Bronchial epithelial cell (primary cell): ENCODE measurements at places on chromosomes 5 and 9.

DNA sequence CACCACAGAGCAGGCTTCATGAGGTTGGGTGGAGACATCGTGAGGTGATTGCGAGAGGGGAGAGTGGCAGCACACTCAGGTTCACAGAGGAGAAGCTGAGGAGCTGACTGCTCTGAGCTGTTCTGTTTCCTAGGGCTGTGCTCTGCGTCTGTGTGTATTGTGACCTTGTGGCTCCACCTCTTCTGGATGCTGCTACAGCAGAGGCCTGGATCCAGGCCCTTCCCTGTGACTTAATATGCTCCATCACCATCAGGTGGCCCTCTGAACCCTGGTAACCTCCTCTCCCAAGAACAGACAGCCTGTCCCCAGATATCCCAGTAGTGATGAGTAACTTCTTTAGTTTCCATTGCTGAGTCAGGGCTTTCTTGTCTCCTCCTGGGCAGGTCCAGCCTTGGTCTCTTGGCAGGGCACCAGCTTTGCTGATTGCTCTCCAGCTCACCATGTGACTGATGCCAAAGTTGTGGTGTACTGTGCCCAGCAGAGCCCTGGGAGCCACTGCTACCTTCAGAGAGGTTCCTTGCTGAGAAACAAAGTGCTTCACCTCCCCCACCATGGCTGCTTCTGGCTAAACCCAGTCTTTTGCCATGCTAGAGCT lies 212.8 kb upstream of the CHD1 start:
- peak; percentile 71 for DNase-seq

GRCh38 chr5:175773534-175774070 lies 97.8 kb upstream of the CPLX2 start:
- no peak for DNase-seq

DNA sequence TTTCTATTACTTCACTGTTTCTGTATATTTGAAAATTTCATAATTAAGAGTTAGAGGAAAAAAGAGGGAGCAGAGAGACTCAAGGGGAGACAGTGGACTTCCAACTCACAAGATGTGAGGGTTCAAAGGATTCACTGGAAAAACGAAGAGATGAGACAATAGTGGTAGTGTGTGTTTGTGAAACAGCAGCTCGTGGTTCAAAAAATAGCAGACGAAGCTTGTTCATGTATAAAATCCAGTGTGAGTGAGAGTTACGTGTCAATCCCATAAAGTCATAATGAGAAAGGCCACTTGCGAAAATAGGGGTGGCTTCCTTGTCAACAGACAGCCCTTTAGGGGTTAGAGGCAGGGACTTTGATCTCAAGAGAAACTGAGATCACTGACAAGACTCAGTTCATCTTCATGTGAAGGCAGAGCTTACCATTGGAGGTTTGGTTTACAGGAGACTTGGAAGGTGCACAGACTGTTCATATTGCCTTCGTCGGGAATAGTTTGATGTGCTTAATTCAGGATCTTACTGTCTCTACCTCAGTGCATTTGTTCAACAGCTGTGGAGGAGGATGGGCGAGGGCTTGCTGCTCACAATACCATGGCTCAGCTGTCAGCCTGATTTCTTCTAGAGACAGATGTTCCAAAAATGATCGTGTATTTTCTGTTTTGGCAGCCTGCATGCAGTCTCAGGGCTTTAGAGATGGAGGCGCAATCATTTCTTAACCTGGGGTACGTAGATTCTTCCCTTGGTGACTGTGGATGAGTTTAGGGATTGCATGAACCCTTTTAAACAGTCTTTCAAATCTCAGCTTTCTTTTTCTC lies 105.7 kb upstream of the KLF9 start:
- DNase-seq: no peak

DNA sequence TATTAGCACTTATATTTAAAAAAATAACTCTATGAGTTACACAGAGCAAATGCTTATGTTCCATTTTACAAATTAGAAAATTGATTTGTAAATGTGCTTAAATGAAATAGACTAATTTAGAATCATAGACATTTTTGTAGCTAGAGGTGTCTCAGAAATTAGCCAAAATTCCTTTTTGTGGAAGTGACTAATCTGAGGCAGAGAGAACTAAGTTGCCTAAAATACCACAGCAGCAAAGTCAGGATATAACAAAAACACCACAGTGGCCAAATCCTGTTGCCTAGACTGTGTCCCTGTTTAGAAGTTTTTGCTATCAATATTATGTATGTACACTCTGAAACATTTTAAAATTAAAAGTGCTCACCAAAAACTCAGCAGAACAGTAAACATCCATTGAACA lies 18.7 kb downstream of the ADAMTSL1 start:
- peak; percentile 15 for DNase-seq

DNA sequence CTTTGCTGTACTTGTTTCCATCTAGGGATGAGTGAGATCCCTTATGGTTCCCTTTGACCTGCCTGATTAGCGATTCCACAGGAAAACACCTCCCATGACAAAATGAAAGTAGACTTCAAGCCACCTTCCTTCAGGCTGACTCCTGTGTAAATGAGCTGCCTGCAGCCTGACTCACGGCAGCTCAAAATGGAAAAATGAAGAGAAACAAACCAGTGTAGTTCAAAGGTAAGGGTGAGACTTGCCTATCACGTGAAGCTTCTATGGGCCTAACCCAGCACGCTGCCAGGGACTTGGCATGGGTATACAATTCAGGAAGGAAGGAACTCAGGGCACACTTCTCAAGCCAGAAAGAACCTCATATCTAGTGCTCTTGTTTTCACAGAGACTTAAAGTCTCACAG lies 110.1 kb upstream of the LRRTM2 start:
- no peak for DNase-seq

GRCh38 chr5:20610681-20611080 lies 622.7 kb upstream of the CDH18 start:
- no peak for DNase-seq

- DNase-seq: no peak
Observed at GRCh38 chr5:136276946-136277345, 84.0 kb upstream of the SMIM32 start.

DNA sequence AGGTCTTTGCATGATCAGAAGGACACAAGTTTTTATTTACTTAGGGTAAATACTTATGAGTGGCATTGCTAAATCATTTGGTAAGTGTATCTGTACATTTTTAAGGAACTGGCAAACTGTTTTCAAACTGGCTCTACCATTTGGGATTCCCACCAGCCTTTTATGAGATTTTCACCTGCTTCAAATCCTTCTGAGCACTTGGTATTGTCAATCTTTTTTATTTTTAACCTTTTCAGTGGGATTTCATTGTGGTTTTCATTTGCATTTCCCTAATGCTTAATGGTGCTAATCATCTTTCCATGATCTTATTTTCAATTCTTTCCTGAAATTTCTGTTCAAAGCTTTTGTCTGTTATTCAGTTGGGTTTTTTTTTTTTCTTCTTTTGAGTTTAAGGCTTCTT lies 475.6 kb downstream of the MAN2A1 start:
- DNase-seq: no peak

DNA sequence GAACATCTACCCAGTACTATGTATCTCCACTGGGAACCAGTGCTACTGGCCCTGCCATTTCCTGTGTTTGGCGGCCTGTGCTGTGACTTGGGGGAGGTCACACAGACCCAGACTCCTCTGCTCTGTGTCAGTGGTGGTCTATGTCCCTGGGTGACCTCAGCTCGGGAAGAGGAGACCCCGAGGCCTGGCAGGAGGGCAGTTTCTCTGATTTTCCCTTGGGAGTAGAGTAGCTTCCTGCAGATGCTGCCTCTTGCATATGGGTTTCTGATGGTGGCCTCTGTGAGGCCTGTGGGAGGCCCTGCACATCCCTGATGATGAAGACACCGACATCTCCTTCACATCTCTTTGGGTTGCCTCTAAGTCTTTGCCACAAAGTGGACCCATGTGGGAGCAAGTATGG lies 13.0 kb upstream of the SMIM32 start:
- DNase-seq: no peak

DNA sequence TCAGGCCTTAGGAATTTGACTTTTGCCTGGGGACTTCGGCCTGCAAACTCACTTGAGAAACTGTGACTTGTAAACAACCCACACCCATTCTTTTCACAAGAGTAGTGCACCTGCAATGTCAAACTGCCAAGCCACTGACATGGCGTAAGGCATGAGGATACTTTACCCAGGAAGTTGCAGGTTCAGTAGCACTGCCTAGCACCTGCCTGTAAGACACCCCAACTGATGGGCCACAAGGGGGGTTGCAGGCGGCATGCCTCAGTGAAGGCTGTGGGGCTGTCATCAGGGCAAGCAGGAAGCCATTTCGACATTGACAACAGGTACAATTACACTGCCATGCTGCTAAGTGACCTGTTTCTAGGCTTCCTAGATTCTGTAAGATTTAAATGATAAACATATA lies 41.3 kb upstream of the RASGEF1C start:
- DNase-seq: no peak

- no peak for DNase-seq
Observed at GRCh38 chr5:32445287-32445758, 783 bp upstream of the ZFR start.

GRCh38 chr9:121253821-121254501 lies 14.0 kb upstream of the GSN start:
- DNase-seq: no peak

DNA sequence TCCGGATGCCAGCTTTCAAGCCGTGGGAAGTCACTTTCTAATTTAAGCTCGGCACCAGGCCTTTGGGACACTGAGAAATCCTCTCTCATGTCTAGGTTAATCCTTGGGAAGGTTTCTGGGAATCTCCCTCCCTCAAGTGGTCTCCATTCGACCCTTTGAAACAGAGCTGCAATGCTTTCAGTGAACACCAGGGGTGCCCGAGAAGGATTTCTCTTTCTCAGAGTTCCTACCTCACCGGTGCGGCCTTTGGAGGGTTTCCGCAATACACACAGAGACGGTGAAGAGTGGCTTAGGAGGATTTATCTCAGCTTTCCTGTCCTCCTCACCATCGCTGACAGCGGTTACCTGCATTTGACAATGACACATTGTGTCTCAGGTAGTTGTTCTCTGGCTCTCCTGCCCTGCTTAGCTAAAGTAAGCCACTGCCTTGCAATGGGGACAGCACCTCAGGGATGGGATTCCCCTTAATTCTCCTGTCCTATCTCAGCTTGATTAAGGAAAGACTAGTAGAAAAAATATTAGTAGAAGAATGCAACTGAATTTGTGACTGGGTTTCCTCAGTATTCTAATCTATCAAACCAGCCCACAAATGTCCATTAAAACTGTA lies 180.6 kb downstream of the GABRG2 start:
- no peak for DNase-seq

DNA sequence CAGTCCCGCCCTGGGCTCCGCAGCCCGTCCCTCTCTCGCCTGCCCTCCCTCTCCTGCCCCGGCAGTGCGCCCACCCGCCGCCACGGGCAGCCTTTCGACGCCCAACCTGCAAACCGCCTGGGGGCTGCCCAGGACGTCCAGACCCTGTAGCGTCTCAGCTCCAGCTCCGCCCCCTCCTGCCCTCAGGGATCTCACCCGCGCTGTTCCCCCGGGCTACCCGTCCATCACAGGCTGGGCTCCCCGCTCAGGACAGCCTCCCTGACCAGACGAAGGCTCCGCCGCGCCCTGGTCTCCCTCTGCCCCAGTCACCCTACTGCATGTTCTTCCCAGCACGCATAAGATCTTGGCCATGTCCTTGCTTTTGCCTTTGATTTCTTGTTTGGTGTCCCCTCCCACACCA lies 1.4 kb downstream of the RASGEF1C start:
- no peak for DNase-seq
